CD4-positive, alpha-beta T cell treated with Interleukin-10 for 1 hour (primary cell): ENCODE measurements at places on chromosomes 3 and 15.

GRCh38 chr3:130378677-130379191 is 33.3 kb downstream of the COL6A5 start:
- DNase-seq: no peak

DNA sequence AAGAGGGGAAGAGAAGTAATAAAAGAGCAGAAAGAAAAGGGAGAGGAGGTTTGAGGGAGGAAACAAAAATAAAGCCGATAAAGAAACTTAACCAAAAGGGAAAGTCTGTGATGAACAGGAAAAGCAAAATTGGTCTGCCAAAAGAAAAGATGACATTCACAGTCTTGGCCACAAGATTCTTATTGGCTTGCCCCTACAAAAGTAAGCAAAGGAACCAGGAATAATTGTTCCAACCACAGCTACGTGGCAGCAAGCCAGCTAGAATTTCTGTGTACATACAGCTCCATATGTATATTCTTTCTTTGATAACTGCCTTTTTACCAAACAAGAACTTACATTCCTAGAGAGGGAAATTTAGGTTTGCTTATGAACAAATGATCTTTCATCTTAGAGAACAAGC is 79.6 kb downstream of the MLH1 start:
- no peak for DNase-seq

DNA sequence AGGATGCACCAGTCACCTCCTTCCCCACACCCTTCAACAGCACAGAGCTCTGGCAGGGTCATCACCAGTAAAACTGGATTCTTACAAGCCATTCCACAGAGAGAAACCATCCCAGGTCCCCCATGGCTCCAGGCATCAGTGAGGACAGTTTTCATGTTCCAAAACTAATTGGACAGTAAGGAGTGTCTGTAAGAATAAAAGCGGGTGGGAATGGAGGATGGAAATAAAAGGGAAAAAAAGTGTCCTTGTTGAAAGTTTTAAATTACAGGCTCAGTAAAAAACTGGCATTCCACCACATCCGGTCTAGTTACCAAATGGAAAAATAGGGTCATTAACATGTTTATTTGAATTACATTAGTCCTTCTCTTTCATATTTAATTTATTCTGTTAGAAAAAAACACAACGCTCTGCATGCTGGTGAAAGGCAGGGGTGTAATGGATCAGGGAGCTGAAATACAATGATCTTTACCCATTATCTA is 117.4 kb downstream of the TIGIT start:
- no peak for DNase-seq

DNA sequence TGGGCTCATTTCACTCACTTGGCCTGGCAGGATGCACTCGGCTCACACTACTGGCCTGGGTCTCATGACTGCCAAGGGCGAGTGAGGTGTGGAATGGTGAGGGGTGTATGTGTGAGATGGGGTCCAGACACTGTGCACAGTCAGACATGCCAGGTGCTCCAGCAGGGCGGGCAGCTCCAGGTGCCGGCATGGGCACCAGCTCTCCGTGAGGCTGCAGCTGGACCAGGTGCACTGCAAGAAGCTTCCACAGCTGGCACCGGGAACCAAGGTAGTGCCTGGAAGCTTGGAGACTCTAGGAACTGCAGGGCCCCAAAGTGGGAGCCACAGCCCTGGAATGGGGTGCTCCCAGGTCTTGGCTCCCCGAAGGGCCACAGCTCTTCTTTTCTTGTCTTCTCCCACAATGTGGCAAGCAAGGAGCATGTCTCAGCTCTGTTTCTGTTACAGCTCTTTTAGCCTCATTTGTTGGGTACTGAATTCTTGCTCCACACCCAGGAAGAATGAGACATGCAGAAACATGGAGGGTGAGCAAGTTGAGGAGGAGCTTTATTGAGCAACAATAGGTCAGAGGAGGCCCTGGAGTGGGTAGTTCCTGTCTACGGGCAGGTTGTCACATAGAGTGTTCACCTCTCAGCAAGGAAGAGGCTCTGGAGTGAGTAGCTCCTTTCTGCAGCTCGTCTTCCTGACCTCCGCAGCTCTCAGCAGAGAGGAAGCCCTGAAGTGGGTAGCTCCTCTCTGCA is 762.8 kb downstream of the CADM2 start:
- DNase-seq: no peak

DNA sequence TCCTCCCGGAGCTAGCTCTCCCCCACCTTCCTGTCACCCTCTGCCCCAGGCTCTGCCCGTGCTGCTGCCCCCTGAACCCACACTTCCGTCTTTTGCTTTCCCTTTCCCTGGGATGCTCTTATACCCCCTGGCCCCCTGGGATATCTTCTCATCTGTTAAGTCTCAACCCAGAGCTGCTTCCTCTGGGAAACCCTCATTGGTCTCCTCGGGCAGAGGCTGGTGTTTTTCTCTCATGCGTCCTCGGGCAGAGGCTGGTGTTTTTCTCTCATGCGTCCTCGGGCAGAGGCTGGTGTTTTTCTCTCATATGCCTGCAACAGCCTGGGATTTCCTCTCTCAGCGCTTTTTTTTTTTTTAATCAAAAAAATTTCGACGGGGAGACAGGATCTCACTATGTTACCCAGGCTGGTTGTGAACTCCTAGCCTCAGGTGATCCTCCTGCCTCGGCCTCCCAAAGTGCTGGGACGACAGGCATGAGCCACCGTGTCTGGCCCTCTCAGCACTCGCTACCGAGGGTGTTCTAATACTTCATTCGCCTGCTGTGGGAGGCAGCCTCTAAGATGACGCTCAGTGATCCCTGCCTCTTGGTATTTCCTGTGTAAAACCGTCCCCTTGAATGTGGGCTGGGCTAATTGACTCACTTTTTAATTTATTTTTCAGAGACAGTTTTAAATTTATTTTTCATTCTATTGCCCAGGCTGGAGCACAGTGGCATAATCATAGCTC is 62.7 kb upstream of the TFRC start:
- DNase-seq: peak; percentile 58

- DNase-seq: no peak
Measured at GRCh38 chr15:73602446-73602843, 30.7 kb downstream of the NPTN start.

DNA sequence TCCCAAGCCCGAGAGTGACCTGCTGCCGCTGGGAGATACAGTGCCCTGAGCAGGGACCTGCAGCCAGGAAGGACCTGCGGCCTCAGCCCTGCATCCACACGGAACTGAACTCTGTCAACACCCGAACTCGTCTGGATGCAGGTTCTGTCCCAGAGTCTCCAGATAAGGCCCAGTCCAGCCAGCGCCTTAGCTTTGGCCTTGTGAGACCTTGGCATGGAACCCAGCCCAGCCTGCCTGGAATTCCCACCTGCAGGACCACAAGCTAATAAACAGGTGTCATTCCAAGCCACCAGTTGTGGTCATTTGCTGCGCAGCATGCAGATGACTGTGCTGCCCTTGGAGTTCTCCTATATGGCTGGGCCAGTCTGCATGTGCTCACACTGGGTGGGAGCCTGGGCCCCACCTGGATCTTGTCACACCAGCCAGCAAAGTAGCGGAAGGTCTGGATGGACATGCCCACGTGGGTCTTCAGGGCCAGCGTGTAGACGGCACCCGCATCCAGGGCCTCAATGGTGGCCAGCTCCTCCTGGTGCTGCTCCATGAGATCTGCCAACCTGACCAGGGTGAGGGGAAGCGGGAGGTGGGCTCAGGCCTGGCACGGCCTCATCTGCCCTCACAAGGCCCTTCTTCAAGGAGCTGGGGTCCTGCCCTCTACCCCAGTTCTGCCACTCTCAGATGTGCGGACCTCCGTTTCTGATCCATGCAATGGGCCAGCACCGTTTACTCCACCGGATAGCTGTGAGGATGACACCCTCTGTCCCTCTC is 47.2 kb upstream of the SLC41A3 start:
- no peak for DNase-seq

DNA sequence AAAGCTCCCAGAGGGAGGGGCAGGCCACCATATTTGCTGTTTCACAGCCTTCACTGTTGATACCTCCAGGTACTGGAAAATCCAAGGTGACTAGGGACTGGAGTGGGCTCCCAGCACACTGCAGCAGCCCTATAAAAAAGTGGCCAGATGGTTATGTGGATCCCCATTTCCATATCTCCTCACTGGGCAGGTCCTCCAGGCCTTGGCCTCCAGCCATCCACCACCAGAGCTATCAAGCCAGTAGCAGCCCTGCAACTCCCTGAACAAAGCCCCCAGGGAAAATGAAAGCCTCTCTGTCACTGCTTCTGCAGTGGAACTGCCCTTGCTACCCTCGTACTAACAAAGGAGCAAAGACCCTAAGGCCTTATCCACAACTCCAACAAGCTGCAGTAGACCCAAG is 58.4 kb downstream of the ILDR1 start:
- no peak for DNase-seq

DNA sequence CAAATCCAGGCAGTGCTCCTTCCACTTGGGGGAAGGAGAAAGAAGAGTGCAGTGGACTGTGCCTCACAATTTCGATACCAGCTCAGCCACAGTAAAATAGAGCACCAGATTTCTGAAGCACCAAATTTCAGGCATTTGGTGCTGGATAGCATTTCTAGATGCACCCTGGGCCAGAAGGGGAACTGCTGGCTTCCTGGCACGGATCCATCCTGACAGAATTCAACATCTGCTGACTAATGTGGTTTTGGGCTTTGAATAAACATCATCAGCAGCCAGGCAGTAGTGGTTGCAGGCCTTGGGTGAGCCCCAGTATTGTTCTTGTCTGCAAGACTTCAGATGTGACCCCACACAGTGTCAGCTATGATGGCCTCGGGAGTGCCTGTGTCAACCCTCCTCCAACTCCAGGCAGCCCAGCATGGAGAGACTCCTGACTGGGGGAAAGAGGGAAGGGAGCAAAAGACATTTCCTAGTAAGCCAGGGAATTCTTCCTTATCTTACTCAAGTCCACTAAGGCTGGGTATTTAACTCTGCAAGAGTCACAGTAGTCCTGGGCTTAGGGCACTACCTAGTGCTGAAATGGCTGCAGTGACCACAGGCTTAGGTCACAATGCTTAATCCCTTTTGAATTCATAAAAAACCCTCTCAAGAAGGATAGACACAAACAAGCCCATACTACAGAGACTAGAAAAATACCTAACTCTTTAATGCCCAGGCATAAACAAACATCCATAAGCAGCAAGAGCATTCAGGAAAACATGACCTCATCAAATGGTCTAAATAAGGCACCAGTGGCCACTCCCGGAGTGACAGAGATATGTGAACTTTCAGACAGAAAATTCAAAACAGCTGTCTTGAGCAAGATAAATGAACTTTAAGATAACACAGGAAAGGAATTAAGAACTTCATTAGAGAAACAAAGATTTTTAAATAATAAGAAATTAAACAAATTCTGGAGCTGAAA is 74.7 kb downstream of the SPATA16 start:
- DNase-seq: no peak

DNA sequence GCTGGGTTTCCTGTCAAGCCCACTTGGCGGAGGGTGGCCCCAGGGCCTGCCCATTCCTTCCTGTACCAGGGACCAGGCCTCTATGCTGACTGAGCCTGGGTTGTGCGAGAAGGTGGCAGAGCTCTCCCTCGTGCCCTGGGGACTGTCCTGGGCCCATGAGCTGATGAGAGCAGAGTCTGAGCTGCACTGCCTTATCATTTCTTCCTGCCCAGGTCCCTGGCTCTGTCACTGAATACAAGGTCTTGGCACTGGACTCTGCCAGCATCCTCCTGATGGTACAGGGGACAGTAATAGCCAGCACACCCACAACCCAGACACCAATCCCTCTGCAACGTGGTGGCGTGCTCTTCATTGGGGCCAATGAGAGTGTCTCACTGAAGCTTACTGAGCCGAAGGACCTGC is 7.5 kb downstream of the MPI start:
- DNase-seq: no peak

DNA sequence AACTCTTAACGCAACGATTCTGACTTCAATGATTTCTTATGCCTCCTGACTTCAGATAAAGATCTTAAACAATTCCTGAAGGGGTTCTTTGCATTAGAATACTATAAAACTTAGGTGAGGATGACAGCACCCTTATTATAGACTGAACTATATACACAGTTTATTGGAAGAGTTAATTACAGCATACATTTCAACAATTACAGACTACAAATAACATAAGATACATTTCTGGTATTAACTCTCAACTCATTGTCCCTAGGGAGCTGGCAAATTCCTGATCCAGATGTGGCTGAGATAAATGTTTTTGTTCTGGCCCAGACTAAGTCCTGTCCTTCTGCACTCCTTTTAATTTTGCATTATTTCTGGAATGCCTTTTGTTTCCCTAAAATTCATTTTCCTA is 155.5 kb upstream of the TMC3 start:
- no peak for DNase-seq

- peak; percentile 12 for DNase-seq
Measured at GRCh38 chr15:79769069-79769481, 127.7 kb downstream of the MTHFS start.

DNA sequence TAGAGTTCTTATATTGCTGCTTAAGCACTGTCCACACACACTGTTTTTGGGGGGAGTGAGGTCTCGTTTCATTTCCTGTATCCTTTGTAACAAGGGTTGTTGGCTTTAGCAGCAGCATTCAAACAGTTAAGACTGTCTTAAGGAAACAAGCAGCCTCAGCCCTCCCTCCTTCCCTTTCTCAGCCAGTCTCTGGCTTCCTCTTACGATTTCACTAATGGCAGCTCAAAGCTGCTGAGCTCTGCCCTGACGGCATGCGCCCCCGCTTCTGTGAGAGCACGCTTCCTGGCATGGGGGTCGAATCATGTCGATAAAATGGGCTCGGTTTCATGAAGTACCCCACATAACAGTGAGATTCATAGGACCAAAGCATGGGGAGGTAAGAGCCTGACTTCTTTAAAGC is 105.0 kb downstream of the KLHL25 start:
- DNase-seq: peak; percentile 86

DNA sequence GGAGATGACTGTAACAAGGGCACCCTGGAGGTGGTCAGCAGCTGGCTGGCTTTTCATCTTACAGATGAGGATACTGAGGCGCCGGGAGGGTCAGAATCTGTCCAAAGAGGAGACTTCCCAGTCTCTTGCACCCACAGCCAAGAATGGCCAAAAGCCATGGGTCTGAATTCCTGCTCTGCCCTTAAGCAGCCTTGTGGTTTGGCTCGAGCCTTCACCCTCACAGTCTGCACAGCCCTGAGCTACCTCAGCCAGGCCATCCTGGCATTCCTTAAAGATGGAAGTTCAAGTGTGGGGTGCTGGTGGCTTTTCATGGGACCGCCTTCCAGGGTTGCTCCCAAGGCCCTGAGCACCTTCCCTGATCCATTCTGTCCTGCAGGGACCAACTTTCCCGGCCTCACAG is 59.2 kb downstream of the CACNA2D2 start:
- no peak for DNase-seq

DNA sequence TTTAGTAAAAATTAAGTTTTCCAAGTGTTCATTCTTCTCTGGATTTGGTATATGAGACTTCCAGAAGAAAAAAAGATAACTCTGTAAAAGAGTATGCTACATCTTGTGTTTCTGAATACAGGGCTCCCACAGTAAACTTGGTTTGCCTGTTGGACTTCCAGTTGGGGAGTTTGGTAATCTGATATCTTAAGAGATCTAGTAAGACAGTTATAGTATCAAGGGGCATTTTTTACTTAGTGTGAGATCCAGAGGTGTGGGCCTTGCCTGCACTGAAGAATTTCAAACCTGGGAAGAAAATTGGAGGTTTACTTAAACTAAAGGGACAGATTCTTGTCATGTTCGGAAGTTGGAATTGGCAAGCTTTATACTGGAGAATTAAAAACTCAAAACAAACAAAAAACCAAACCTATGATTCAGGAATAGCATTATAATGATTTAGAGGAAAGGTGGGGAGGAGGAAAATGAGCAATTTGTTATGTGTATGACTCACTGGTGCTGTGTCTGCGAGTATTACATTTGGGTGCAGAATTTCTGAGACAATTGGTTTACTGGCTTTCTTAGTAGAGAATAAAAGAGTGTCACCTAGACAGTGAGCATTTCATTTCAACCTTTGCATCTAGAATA is 58.9 kb upstream of the ULK4 start:
- DNase-seq: no peak
